ENCODE measurements at places on chromosomes 3 and 15.
A peak's percentile ranks its signal among the peaks of the same experiment; 100 is the strongest.

DNA sequence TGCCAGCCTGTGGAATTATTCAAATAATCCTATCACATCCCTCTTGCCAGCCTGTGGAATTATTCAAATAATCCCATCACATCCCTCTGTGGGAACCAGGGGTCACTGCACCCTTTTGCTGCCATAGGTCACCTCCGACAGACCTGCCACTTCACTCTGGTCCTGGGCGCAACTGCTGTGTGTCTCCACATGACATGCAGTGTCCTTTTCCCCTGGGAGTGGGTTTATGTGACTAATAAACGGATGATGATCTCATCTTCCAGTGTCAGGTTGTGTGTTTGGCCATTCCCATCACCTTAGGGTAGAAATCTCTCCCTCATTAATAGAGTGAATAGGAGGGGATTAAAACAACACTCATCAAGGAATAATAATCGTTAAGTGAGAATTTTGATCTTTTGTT lies 603.6 kb upstream of the NR2F2 start:
- no peak for DNase-seq

DNA sequence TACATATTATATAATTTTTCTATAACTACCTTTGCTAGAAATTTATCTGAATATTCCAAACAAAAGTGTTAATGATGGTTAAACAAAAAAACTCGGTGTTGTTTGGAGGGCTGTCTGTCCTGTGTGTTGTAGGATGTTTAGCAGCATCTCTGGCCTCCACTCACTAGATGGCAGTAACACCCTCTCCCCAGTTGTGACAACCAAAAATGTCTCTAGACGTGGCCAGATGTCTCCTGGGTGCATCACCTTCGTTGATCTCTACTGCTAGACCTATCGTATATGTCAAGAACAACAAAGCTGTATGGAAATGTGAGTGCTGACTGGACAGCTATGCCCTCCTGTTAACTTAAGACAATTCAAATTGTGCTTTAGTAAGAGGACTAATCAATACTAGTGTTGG lies 14.1 kb downstream of the ANKRD34C start:
- DNase-seq = no peak

DNA sequence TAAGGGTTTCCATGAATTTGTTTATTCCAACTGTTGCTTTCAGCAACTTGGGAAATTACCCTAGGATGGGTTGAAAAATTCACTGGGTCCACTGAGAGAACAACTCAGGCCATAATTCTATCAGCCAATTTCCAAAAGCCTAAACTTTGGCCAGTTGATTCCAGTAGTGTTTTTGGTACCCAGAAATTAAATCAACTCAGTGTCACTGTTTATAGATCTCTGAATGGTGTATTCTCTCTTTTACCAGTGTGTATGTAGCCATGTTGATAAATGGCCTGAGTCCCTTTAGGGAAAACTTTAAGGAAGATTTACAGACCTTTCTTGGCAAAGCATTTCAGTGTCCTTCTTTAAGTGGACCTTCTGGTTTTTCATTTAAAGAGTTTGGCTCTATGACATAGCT lies 636.4 kb downstream of the OTOL1 start:
- no peak for DNase-seq

DNA sequence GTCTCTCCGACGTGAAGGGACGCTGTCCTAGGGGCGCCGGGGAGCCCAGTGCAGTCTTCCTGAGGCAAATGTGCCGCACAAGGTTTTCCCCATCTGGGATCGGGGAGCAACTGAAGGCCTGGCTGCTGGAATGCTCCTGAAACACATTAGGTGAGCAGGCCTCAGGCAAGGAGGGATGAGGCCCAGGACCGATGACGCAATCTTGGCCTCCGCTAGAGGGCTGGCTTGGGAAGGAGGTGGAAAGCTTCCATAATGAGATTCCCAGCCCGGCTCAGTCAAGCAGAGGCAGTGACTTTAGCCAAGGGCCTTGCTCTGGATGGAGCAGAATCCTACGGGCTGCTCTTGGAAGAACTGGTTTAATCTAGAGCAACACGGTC lies 50.8 kb downstream of the CPN2 start:
- peak; percentile 88 for DNase-seq

DNA sequence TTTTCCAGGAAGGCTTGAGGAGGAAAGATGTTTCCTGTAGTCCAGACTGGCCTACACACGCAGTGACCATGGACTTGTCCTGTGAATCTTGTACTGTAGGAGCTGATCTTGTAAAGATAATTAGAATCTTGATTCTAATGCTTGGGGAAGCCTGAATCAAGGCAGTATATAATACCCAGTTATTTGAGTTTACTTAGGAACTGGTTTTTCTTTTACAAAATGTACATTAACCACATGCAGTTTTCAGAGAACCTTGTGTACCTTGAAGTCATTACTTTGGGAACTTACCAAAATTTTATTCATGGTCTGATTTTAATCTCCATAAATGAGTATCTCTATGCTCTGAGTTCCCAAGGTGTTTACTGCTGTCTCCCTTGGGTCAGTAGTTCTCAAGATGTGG lies 439.9 kb upstream of the AZI2 start:
- DNase-seq = no peak

GRCh38 chr15:62933386-62933785 lies 109.2 kb upstream of the TPM1 start:
- DNase-seq = no peak

DNA sequence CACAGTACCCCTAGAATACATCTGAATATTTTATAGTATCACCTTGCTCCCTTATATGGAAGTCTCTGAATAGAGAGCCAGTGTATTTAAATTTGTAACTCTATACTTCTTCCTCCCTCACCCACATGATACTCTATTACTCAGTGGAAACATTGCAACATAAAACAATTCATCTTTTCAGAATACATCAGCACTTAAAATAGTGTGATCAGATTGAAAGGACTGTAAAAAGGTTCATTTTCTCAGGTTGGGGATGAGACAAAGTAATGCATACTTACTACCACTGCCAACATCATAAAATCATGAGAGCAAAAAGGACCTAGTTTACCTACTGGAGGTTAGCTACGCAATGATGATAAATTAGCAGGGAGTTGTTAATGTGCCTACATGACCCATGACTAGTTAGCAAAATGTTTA lies 13.8 kb upstream of the THRB start:
- no peak for DNase-seq

- DNase-seq = no peak
These were observed 253.7 kb downstream of the PLCL2 start for GRCh38 chr3:17138246-17139039.

DNA sequence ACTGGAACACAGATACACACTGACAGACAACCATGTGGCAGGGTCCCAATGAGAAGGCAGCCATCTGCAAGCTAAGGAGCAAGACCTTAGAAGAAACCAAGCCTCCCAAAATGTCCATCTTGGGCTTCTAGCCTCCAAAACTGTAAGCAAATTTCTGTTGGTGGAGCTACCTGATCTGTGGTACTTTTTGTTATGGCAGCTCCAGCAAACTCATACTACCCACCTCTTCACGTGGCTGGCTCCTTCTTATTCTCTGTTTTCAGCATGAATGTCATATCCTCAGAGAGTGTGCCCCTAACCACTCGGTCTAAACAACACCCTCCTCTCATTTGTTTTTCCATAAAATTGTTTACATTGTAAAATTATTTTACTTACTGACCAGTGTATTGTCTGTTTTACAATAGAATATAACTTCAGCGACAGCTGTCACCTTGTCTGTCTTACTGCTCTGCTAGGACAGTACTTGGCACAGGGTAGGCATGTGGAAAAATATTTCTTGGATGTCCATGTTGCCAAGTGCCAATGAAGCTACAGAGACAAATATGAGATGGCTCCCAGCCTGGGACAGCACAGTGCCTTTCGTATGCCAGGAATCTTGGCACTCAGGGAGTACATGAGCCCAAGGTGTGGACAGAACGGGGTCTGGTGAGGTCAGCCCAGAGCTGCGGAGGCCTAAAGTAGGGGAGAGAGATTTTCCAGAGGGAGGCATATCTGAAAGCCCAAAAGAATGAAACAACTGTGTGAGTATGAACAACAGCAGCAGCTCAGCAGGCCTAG lies 17.4 kb upstream of the SLC25A36 start:
- DNase-seq = no peak

- no peak for DNase-seq
These were observed 82.7 kb downstream of the EPHB1 start for GRCh38 chr3:134877788-134878187.

DNA sequence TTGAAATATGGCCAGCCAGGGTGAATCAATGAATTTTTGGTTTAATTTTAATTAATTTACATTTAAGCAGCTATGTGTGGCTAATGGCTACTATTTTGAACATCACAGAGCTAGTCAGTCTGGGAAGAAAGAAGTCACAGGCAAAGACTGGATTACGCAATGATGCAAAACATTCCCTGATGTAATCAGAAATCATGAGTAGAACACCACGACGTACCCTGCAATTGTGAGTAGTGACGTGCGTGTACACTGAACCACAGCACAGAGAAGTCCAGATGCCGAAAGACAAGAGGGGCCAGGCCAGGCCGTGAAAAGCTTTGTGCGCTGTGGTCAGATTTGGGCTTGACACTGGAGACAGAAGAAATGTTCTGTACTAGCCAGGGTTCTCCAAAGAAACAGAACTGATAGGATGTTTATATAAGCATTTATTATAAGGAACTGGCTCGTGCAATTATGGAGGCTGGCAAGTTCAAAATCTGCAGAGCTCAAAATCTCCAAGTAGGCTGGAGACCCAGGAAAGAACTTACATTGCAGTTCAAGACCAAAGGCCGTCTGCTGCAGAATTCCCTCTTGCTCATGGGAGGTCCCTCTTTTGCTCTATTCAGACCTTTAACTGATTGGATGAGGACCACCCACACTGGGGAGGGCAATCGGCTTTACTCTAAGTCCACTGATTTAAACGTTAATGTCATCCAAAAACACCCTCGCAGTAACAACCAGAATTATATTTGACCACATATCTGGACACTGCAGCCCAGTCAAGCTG lies 44.6 kb downstream of the SH3BP5 start:
- DNase-seq = peak; percentile 72

GRCh38 chr3:183587336-183587735 lies 31.8 kb upstream of the KLHL6 start:
- no peak for DNase-seq

DNA sequence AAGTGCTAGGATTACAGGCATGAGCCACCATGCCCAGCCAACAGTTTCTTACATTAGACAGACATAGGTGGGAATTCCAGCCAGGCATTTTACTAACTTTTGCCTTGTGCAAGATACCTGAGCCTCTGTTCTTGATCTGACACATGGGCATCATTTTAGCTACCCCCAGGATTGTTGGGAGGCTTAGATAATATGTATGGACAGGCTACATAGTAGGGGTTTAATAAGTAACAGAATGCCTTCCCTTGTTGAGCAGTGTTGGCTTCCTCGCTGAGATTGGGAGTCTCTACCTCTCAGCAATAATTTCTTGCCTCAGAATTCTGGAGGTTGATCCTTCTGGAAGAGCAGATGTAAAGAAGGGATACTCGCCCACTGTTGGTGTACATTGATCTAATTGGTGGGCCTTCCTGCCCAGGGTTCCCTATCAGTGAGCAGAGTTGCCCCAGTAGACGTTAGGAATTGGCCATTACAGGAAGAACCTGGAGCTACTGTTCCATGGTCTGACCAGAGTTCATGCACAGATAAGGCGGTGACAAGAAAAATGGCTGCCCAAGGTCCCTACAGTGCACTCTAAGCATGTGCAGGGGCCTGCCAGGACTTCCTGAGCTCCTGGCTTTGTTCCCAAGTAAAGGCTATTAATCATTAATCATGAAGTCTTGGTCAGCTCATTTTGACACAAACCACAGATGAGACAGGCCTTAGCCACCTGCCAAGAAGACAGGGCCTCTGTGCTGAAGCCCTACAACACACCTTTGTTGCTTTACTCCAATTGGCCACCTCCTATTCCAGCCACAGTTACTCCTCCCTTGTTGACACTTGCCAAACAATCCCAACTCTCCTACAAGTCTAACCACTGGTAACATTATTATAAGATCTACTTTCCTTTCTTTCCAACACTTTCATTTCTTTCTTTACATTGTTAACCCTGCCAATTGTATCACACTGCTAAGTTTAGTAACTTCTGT lies 5.0 kb upstream of the IL17RE start:
- DNase-seq = no peak

GRCh38 chr15:68558318-68559305 lies 20.2 kb upstream of the CORO2B start:
- no peak for DNase-seq

- no peak for DNase-seq
These were observed 109.3 kb downstream of the CBLB start for GRCh38 chr3:105759442-105760078.

- no peak for DNase-seq
These were observed 118.6 kb downstream of the ANO10 start for GRCh38 chr3:43503067-43503728.

- peak; percentile 81 for DNase-seq
These were observed 25.9 kb upstream of the FBN1 start for GRCh38 chr15:48671103-48672022.

GRCh38 chr3:70242297-70242882 lies 70.0 kb downstream of the MDFIC2 start:
- DNase-seq = no peak

DNA sequence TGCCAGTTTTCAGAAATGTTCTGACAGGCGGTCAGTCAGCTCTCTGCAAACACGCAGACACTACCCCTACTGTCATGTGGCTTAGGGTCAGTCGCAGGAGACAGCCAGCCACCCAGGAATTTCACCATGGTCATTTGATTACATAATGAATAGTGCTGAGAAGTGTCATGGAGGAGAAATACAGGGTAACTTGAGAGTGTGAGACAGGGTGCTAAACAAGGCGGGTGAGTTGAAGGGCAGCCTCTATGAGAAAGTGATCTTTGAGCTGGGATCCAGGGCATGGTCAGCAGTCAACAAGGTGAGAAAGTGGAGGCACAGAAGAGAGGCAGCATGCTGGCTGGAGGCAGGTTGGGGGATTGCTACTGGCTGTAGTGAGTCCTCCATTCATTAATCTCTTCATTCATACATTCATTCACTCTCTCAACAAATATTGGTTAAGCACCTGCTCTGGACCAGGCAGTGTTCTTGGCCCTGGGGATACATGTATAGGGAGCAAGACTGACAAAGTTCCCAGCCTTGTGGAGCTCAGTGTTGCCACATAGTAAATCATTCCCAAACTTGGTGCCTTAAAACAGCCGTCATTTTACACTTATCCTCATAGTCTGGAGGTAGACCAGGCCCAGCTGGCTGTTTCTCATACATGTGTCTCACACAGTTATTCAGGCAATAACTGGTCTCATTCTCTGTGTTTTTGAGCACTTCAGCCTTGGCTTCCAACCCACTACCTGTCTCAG lies 14.8 kb downstream of the PXYLP1 start:
- DNase-seq = no peak

GRCh38 chr3:133487204-133487603 lies 86.3 kb upstream of the CDV3 start:
- DNase-seq = no peak

DNA sequence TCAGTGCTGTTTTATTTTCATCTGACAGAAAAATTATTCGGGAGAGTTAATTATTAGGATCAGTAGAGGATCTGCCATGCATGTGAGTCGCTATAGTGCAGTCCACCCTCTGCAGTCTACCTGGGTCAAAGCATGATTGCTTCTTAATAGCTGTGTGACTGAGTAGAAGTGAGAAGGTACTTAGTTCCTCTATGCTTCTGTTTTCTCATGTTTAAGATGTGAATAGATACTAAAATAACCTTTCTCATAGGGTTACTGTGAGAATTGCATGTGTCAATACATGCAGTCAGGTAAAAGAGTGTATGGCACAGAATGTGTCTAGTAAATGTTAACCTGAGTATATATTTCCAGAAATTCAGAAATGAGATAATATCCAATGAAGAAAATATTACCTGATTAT lies 435.7 kb downstream of the NAALADL2 start:
- DNase-seq = no peak

All from ascending aorta (tissue), 2 donors.